ENCODE measurements at places on chromosomes 3 and 15.

DNA sequence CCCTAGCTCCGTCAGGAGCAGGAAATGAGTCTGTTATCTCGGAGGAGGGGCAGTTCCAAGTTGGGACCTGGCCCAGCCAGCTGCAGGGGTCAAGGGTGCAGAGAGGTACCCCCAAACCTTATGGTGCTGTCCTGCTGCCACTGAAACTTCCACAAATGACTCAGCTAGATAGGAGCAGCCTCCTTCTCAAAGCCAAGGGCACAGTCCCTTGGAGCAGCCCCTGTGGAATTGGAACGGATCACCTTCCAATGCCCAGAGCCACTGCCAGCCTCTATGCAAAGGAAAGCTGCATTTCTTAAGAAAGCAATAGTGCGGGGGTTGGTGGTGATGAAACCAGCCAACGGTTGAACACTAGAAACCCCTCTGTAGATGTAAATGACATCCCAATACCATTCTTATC lies 19.6 kb upstream of the LRRK1 start:
- DNase-seq, result no peak

- no peak for DNase-seq
These were observed 65.4 kb downstream of the SIDT1 start for GRCh38 chr3:113597596-113598354.

GRCh38 chr15:23912191-23912590 lies 225.1 kb upstream of the NDN start:
- DNase-seq, result no peak

DNA sequence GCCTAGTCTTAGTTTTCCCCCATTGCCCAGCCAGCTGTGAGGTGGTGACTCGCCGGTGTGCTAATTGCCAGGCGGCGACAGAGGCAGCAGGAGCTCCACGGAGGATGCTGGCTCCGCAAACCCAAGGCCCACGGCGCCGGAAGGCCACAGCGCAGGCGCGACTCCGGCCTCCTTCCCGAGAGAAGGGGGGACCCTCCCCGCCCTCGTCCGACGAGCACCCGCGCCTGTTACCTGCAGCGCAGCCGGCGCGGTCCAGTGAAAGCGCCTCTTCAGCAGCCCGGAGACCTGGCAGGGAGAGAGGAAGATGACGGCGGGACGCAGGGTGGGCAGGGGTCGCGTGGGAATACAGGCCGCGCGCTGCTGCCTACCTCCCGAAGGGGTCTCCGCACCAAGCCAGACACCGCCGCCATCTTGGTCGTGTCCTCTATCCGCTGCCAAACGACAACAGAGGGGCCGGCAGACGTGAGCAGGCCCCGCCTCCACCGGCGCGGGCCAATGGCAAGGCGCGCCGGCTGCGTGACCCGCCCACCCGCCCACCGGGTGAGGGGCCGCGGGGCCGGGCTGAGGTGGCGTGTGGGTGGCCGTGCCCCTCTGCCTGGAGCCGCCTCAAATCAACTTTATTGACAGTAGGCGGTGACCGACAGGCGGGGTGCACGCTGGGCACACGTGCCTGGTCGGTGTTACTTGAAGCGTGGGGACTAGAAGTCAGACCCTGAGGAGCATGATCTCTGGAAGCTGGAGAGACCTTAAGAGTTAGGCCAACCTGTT lies at the start of gene PDHB:
Gene PDHB, minus strand, starts transcription at position 433 of the 768 bp plus-strand sequence. Its CDS starts 23 bp downstream, at position 410.
- peak; percentile 94 for DNase-seq

Measured in endothelial cell of umbilical vein (primary cell).